Left lung (tissue), 14 donors: ENCODE measurements at places on chromosomes 2 and 18. TPM values are rescaled to one million over a fixed set of nuclear protein-coding genes. Genes with fewer than 3 reads are reported as not detected.

The DUSP19 gene
- total RNA-seq, result 4.2 TPM

The CTAGE1 gene
- not detected for total RNA-seq

The LCT gene
- total RNA-seq, result 0.09 TPM

The ANKRD62 gene
- not detected for total RNA-seq

The UCN gene
- 1.5 TPM for total RNA-seq

The GAREM1 gene
- total RNA-seq, result 10.3 TPM

The AMMECR1L gene
- 15.1 TPM for total RNA-seq

The NMS gene
- total RNA-seq, result not detected

The ASXL3 gene
- total RNA-seq, result 3.1 TPM

The SP140 gene
- 4.8 TPM for total RNA-seq

The ZNF396 gene
- 3.5 TPM for total RNA-seq

The REG3G gene
- total RNA-seq, result not detected

The ASTL gene
- total RNA-seq, result not detected

The VIT gene
- total RNA-seq, result 0.20 TPM

The UGT1A10 gene
- total RNA-seq, result not detected

The TBC1D8 gene
- total RNA-seq, result 11.7 TPM

The FEV gene
- total RNA-seq, result not detected

The FAM237A gene
- not detected for total RNA-seq

The TNFRSF11A gene
- total RNA-seq, result 4.7 TPM

The KCNG3 gene
- total RNA-seq, result 1.3 TPM

The FOXI3 gene
- not detected for total RNA-seq

The KIF5C gene
- total RNA-seq, result 0.96 TPM

The RNF138 gene
- 30.7 TPM for total RNA-seq

The BCL2 gene
- 8.7 TPM for total RNA-seq

The NEU2 gene
- not detected for total RNA-seq

The RNF152 gene
- total RNA-seq, result 15.5 TPM

The EGR4 gene
- total RNA-seq, result not detected

The PNPT1 gene
- total RNA-seq, result 23.1 TPM

The CCDC141 gene
- total RNA-seq, result 29.6 TPM

The RAX gene
- not detected for total RNA-seq

The IL36A gene
- not detected for total RNA-seq

The MROH2A gene
- total RNA-seq, result not detected

The MC4R gene
- 0.16 TPM for total RNA-seq

The NEB gene
- total RNA-seq, result 1.3 TPM

The SERPINB13 gene
- not detected for total RNA-seq

The PROC gene
- 0.50 TPM for total RNA-seq

The HES6 gene
- 8.8 TPM for total RNA-seq

The THSD7B gene
- total RNA-seq, result 0.13 TPM

The TCF23 gene
- total RNA-seq, result 0.08 TPM

The RIT2 gene
- total RNA-seq, result not detected

The BOD1L2 gene
- not detected for total RNA-seq

The DSEL gene
- 14.2 TPM for total RNA-seq

The DLX2 gene
- total RNA-seq, result not detected
